Right hindlimb (tissue), 1 donor: ENCODE measurements at places on chromosomes 12 and 14.

DNA sequence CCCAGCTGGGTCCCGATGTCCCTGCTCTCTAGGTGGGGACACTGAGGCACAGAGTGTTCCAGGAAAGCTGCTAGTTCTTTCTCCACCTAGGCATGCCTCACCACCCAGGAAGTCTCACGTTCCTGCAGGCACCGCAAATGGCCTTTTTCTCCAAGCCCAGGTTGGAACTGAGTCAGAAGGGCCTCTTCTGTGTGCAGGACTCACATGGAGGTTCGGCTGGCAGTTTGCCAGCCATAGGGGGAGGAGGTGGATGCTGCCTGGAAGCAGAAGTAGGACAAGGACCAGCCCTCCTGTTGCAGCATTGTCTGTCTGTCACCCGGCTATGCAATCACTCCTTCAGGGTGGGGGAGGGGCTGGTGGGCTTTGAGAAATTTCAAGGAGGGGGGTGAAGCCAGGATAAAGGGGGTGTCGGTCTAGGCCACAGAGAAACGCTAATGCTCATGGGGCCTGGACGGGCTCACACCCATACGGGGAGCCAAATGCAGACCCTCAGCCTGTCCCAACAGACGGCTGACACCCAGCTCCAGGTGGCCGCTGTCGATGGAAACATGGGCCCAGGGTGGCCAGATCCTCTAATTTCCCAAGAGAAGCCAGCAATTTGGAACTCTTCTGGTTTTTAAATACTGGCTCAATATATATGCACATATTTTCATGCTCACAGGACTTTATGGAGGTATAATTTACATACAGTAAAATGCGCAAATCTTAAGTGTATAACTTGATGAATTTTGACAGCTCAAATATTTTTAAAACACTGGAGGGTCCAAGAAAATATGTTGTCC, 120.5 kb downstream of the PHETA1 start:
- DNase-seq, result peak; percentile 24

- no peak for DNase-seq
Observed at GRCh38 chr14:53538316-53538881, 385.3 kb upstream of the DDHD1 start.

DNA sequence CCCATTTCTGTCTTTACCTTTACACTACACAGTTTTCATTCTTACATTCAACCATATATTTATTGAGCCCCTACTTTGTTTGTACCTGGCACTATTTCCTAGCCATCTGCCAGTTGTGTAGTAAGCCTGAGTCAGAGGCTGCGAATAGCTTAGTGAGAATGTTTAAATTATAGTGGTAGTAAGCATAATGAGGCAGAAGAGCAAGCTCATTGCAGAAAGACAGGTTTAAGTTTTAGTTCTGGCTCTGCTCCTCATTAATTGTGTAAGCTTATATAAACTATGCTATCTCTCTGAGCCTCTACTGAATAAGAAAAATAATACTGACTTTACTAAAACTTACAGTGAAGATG, 123.5 kb downstream of the NAV3 start:
- no peak for DNase-seq

DNA sequence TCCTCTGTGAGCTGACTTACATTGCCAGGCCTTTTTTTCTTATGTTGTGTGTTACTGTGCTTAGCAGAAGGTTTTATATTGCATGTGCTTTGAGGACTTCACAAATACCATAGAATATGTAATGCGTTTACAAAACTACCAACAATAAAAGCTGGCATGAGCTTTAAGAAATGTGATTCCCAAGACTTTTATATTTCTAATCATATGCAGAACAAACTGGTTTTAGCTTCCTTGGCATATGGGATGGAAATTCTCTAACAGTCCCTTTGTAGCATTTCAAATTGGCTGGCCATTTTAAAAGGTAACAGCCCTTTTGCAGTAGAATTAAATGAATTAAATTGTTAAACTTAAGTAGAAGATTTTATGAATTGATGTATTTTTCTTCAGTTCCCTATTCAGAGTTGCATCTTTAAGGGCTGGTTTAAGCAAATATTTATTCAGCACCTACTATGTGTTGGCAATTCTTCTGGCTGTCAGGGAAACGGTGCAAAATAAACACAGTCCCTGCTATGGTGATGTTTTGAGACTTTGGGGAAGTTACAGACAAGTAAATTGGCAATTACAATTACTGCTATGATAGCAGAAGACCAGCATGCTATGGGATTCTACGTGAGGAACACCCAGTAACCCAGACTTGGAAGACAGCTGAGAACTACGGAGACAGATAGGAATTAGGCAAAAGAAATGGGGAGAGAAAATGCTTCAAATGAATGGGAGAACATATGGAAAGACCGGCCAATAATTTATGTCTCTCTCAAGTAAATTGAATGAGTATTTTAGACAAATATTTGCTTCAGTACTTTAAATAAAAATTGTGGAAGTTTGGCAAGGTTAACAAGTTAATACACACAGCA, 446.4 kb downstream of the EGLN3 start:
- DNase-seq, result no peak

GRCh38 chr12:91529829-91530228, 347.2 kb upstream of the DCN start:
- no peak for DNase-seq

- no peak for DNase-seq
Observed at GRCh38 chr12:22453511-22453910, 90.8 kb downstream of the C2CD5 start.

GRCh38 chr14:61927520-61927919, 165.3 kb downstream of the SNAPC1 start:
- DNase-seq, result no peak

GRCh38 chr12:75877763-75878621, 153.6 kb downstream of the PHLDA1 start:
- no peak for DNase-seq

DNA sequence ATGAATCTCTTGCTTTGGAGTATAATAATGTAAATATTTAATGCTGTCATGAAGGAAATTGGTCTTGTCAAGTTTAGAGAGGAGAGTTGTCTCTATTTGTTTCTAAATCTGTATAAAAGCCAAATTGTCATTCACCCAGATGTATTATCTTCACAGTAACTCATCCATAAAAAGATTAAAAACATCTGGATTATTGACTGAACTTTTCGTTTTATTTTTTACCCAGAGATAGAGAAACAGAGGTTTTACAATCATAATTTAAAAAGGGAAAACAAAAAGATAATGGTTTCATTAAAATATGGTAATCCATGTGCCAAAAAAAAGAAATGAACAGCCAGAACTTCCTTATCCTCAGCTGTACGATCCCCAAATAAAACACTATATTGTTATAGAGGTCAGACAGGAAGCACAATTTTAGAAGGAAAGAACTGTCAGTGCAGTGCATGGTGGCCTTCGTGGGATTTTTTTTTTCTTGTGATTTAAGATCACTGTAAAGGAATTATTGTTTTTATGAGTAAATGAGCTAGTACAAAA, 125.9 kb downstream of the ACSS3 start:
- no peak for DNase-seq

- DNase-seq, result no peak
Observed at GRCh38 chr12:47407463-47408129, 298.2 kb downstream of the RPAP3 start.

- no peak for DNase-seq
Observed at GRCh38 chr14:33110737-33111443, 172.2 kb downstream of the NPAS3 start.

DNA sequence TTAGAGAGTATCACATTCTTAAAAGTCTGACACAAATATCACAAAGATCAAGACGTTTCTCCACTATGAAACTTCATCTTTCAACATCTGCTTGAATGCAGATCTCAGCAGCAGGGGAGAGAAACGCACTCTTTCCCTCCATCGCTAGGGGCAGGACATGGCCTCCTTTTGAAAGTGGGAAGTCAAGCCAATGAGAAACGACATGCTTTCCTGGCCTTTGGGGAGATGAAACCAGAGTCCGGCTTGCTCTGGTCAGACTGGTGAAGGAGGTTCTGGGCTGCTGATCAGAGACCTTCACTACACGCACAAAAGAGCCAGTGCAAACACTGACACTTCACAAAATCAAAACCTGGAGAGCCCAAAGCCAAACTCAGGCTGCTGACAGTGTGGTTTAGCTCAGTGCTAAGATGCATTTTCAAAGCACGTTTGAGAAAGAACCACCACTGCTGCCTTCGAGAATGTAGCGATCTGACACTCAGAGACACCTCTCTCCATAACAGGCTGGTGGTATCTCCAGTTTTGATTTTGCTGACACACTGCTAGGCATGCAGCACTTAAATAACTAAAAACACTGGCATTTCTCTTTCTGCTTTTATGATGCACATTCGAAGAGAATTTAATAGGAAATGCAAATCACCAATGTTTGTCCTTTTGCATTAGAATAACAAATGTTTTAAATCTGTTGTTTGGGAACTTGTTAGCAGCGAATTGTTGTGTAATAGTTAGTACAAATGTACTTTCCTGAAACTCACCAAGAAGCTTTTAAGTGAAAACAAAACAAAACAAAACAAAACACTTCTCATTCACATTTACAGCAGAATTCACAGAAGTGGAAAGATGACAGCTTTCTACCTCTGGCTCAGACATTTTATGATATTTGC, 93.9 kb upstream of the OVCH1 start:
- DNase-seq, result peak; percentile 57
